ENCODE measurements at places on chromosomes 7 and 10.

DNA sequence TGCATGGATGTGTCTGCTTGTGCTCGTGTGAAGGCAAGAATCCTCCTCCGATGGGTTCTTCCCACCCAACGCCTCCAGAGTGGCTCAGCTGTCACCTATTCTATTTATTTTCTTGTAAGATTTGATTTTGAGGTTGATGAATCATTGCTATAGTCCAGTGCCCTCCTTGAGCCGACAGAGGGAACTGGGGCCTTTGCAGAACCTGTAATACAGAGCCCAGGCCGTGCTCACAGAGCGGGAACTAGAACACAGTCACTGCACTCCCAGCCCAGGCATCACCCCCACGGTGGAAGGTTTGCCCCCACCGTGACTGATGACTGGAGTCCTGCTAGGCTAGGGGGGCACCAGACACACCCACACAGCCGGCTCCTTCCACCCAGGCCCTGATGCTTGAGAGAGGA is 2.0 kb downstream of the RARRES2 start:
- DNase-seq, result no peak

- DNase-seq, result no peak
Observed at GRCh38 chr10:75640803-75641202, 209.4 kb downstream of the LRMDA start.

- no peak for DNase-seq
Observed at GRCh38 chr7:23964715-23965114, 254.7 kb downstream of the STK31 start.

DNA sequence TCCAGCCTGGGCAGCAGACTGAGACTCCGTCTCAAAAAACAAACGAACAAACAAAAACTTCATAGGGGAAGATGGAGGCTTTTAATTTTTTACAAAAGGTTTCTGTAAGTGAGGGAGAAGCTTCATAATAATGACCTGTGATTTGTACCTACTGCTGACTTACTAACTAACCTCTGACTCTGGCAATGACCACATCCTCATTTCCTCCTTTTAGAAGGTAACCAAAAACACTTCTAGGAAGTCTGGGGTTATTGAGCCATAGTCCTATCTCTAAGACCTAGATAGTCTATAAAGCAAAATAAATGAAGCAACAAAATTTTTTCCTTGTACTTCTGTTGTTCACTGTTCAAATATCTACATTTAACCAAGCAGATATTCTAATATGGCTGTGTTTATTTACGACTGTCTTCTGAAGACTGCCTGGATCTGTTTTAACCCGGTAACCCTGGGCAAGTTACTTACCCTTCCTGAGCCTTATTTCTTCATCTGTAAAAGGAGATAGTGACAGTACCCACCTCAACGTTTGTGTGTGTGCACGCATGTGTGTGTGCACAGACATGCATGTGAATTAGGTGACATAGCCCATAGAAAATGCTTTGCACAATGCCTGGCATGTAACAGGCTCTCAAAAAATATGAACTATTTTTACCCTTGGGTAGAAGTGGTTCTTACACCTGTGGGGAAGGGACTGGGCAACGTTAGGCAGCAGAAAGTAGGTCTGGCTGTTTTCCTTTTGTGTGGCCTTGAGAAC is 30.8 kb upstream of the SMNDC1 start:
- DNase-seq, result no peak
